ENCODE measurements at places on chromosomes 1 and 21. TPM values are rescaled to one million over a fixed set of nuclear protein-coding genes. Genes with fewer than 3 reads are reported as not detected.

The LCE2A gene
- not detected for total RNA-seq

The ZFP69B gene
- 8.2 TPM for total RNA-seq

The FOXO6 gene
- not detected for total RNA-seq

The AMY1C gene
- not detected for total RNA-seq

The AGO4 gene
- total RNA-seq, result 9.5 TPM

The SLC16A4 gene
- total RNA-seq, result 10.4 TPM

The SLC25A34 gene
- total RNA-seq, result 0.69 TPM

The PTPN22 gene
- 1.5 TPM for total RNA-seq

The KIF14 gene
- total RNA-seq, result 8.8 TPM

Measured in smooth muscle cell of the umbilical artery (primary cell).